Stimulated activated CD4-positive, alpha-beta T cell treated with anti-CD3 and anti-CD28 coated beads, Interleukin-12 subunit alpha, Interleukin-12 subunit beta, amount 100 ng/mL, for 4 hours (primary cell): ENCODE measurements at places on chromosomes 6 and 20.

GRCh38 chr6:148591656-148592055 is 155.2 kb upstream of the UST start:
- no peak for DNase-seq

DNA sequence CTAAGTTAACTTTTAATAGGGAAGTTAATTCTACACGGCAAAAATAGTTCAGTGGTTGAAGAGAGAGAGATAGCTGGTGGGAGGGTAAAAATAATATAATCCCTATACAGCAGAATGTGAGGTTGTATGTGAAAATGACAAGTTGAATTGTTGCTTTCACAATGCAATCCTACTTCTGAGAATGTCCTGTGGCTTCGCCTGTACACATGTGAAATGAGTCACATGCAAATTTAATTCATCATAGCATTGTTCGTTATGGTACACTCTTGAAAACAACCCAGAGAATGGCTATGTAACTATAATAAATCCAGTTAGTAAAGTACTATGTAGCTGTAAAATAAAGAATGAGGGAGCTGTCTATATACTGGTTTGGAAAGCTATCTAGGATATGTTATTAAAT is 46.0 kb upstream of the HINT3 start:
- DNase-seq, result no peak

GRCh38 chr6:41900861-41901260 is 5.7 kb upstream of the USP49 start:
- DNase-seq, result no peak

- no peak for DNase-seq
Measured at GRCh38 chr6:81863123-81863522, 110.6 kb upstream of the TENT5A start.

DNA sequence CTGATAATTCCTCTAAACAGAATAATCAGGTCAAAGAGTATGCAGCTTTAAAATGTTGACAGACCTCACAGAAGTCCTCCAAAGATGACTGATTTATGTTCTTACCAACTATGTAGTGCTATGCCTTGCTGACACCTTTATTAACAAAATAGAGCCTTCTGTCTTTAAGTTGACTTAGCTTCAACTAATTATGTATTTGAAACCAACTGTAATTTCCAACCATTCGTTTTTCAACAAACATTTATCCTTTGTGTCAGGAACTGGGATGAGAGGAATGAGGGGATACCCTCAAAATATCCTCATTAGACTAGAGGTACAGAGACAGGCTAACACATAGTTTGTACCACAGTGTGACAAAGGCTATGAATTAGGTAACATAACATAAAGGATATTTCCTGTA is 186.2 kb upstream of the ZNF217 start:
- no peak for DNase-seq

GRCh38 chr6:17484201-17484849 is 90.9 kb downstream of the CAP2 start:
- DNase-seq, result no peak

GRCh38 chr6:167650730-167651317 is 175.9 kb upstream of the AFDN start:
- DNase-seq, result no peak

- DNase-seq, result no peak
Measured at GRCh38 chr6:3617681-3618311, 133.7 kb downstream of the PXDC1 start.

DNA sequence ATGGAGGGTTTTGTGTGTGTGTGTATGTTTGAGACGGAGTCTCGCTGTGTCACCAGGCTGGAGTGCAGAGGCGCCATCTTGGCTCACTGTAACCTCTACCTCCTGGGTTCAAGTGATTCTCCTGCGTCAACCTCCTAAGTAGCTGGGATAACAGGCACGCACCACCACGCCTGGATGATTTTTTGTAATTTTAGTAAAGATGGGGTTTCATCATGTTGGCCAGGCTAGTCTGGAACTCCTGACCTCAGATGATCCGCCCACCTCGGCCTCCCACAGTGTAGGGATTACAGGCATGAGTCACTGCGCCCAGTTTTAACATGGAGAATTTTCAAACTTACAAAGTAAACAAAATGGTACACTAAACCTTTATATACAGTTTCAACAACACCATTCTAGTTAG is 22.8 kb downstream of the AMD1 start:
- no peak for DNase-seq
